ENCODE measurements at places on chromosomes 6 and 20. TPM values are rescaled to one million over a fixed set of nuclear protein-coding genes. Genes with fewer than 3 reads are reported as not detected.

DNA sequence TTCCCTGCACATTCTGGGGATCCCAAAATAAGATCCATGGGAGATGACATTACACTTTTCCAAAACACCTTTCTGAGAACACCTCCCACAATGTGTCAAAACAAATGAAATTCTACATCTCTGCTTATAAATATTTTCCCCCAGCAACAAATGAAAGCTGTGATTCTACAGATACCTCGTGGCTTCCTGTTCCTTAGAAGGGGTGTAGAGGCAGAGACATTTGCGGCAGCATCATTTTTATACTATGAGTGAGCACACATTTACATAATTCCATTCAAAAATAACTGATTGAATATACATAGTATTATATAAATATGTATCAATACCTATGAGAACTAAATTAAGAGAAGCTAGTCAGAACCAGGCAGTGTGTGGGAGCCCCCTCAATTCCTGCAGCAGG lies 213.9 kb upstream of the JARID2 start:
- no peaks in the 10 kb centered on the region for H3K36me3 ChIP-seq
- DNase-seq: no peak
- no peak overlapping the region for H3K27ac ChIP-seq
- no peaks in the 10 kb centered on the region for H3K4me1 ChIP-seq
- no peaks in the 10 kb centered on the region for H3K27me3 ChIP-seq

DNA sequence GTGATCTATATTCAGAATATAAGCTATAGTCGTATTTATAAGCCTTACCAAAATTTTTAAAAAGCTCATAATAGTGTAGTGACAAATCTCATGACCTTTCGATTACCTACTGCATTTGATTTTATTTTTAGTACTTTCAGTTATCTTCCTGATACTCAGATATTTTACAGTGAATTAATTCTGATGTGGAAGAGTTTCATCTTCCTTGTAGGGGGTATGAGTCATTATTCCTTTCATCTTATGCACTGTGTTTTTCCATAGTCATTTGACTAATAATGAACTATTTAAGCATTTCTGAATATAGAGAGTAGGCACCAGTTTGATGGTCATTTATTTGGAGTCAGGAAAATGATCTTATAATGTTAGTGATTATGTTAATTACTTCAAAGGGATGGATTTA lies 36.4 kb downstream of the HDGFL1 start:
- H3K4me3 ChIP-seq: no peak overlapping the region
- no peaks in the 10 kb centered on the region for H3K36me3 ChIP-seq
- no peak for DNase-seq

- no peak overlapping the region for H3K4me3 ChIP-seq
- H3K36me3 ChIP-seq: no peaks in the 10 kb centered on the region
- no peaks in the 10 kb centered on the region for H3K4me1 ChIP-seq
Measured at GRCh38 chr6:116556814-116557415, 3.4 kb downstream of the CALHM4 start.

GRCh38 chr6:112337209-112337638 lies 9.9 kb upstream of the RFPL4B start:
- H3K27ac ChIP-seq: no peak overlapping the region
- no peak overlapping the region for H3K4me3 ChIP-seq
- DNase-seq: peak; percentile 87
- no peaks in the 10 kb centered on the region for H3K4me1 ChIP-seq
- H3K27me3 ChIP-seq: no peaks in the 10 kb centered on the region
- H3K36me3 ChIP-seq: no peaks in the 10 kb centered on the region

- H3K4me3 ChIP-seq: no peak overlapping the region
- H3K36me3 ChIP-seq: no peaks in the 10 kb centered on the region
- H3K4me1 ChIP-seq: no peaks in the 10 kb centered on the region
- H3K27me3 ChIP-seq: peaks cover 74% of the 10 kb centered on the region
- H3K27ac ChIP-seq: no peak overlapping the region
Measured at GRCh38 chr6:37557645-37558114, 58.0 kb upstream of the CCDC167 start.

DNA sequence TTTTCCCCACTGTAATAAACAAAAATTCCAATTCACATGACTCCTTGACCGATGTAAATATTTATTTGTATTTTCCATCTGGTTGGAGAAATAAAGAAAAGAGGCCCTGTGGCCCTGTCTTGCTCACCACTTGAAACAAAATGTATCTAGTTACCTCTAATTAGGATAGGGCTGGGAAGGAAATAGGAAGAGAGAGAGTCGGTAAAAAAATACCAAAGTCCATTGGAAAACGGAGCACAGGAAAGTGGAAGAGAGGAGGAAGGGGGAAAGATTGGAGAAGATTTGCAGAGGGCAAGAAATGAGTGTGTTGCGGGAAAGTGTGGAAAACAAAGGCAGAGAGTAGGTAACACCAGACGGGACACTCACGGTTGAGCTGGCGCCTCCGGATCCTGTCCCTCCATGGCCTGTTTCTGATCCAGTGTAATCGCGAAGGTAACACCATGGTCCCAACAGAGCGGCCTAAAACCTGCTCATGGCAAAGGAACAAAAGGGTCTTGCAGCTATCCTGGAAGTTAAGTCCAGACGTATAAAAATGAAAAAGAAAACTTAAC lies 105.8 kb upstream of the RIPOR2 start:
- no peak overlapping the region for H3K27ac ChIP-seq
- H3K27me3 ChIP-seq: no peaks in the 10 kb centered on the region
- no peak for DNase-seq
- no peak overlapping the region for H3K4me3 ChIP-seq
- peaks cover 11% of the 10 kb centered on the region for H3K4me1 ChIP-seq

RSPO3 gene
- 59.5 TPM for total RNA-seq

MTFR2 gene
- total RNA-seq: not detected

LPA gene
- not detected for total RNA-seq

Data from stomach (tissue), 19 donors.